ENCODE measurements at places on chromosomes 2 and 18. TPM values are rescaled to one million over a fixed set of nuclear protein-coding genes. Genes with fewer than 3 reads are reported as not detected.

Gene PIKFYVE
- total RNA-seq = 22.4 TPM

Gene MATN3
- total RNA-seq = 0.52 TPM

Gene CTIF
- 16.7 TPM for total RNA-seq

Gene SAP130
- 3.1 TPM for total RNA-seq

Gene CBLN2
- 0.52 TPM for total RNA-seq

Gene CHRNG
- 35.5 TPM for total RNA-seq

Gene SULT1C2
- 1.0 TPM for total RNA-seq

Gene COLEC12
- 39.1 TPM for total RNA-seq

Gene CYBRD1
- 89.2 TPM for total RNA-seq

Gene UGT1A7
- not detected for total RNA-seq

Gene EMX1
- not detected for total RNA-seq

Gene SERTAD2
- 9.4 TPM for total RNA-seq

Gene ACOXL
- not detected for total RNA-seq

Gene NEU4
- 4.2 TPM for total RNA-seq

Gene STAT1
- total RNA-seq = 30.3 TPM

Gene SLC19A3
- total RNA-seq = 4.2 TPM

Gene ADAM23
- 3.7 TPM for total RNA-seq

Gene NAB1
- 128 TPM for total RNA-seq

Gene CRYBA2
- total RNA-seq = not detected

Gene STARD6
- not detected for total RNA-seq

Gene PROKR1
- 0.52 TPM for total RNA-seq

Gene NOSTRIN
- total RNA-seq = 8.4 TPM

Gene ASPRV1
- 1.6 TPM for total RNA-seq

Data from skeletal muscle tissue (tissue), 5 donors.